ENCODE measurements at places on chromosomes 16 and 17.

- no peak for DNase-seq
Observed at GRCh38 chr17:77489893-77490255, 349.1 kb downstream of the SEC14L1 start.

DNA sequence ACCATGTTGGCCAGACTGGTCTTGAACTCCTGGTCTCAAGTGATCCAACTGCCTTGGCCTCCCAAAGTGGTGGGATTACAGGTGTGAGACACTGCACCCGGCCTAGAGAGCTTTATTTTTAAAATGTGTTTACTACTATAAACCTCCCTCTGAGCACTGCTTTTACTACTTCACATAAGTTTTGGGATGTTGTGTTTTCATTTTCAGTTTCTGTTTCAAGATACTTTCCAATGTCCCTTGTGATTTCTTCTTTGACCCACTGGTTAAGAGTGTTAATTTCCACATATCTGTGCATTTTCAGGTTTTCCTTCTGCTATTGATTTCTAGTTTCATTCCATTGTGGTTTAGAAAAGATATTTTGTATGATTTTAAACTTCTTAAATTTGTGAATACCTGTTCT is 74.4 kb downstream of the NETO2 start:
- DNase-seq: no peak

GRCh38 chr17:79696610-79696982 is 34.1 kb upstream of the ENPP7 start:
- DNase-seq: no peak

DNA sequence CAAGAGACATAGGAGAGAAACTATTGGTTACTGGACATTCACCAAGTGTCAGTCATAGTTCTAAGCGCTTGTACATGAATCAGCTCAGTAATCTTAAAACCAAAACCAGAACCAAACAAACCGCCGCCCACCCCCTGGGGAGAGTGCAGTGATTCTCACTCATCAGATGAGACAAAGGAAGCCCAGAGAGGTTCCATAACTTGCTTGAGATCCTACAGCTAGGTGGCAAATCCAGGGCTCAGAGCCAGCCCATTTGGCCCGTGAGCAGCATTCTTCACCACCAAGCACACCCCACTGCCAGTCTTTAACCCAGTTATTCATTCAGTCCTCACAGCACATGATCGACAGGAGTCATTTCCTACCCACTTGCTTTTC is 37.2 kb upstream of the RGS9 start:
- no peak for DNase-seq

DNA sequence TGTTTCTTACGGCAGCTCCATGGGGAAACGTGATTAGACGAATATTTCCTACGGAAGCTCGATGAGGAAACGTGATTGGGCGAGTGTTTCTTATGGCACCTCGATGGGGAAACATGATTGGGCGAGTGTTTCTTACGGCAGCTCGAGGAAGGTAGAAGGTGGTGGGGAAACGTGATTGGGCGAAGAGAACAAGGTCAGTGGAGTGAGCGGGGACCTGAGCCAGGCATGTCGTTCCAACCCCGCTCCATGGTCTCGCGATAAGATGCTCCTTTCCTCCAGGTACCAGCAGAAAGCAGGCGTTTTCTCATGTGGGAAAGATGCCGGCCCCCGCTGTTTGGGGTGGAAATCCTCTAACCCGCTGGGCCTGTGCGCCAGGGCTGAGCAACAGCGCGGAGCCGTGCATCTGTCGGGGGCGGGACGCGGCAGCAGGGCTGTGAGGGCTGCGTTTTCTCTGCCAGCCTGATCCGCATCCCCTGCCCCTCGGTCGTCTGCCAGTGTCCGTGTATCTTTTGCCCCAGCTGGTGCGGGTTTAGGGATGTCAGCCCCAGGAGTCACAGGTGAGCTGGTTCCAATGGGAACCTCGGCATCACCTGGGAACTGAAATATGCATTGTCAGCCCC is 25.6 kb upstream of the DOC2B start:
- no peak for DNase-seq

DNA sequence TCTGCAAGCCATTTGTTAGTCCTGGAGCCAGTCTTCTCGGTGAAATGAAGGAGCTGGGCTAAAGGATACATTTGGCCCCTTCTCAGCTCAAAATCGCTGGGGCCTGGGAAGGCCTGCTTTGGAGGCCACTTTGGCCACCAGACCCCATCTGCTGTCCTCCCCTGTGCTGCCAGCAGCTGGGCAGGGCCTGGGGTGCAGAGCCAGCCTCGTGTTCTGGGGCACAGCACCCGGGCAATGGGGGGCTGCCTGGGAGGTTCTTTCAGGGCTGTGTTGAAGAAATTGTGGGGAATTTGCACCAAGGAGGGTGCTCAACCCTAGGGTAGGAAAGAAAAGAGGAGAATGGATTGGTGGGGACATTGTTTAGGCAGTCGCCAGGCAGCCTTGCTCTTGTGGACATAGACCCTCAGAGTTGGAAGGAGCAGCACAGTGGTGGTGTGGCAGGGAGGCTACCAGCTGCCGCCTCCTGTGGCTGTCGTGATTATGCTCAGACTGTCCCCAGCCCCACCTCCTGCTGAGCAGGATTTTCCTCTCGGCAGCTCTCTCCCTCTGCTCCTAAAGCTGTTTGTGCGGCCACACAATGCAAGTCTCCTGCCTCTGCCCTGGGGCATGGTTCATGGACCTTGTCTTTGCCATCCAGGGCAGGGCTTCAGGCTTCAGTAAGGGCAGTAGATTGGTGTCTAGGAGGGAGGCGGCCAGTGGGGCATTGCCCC is 174.8 kb downstream of the NTN1 start:
- no peak for DNase-seq

- DNase-seq: no peak
Observed at GRCh38 chr16:19179546-19180490, 11.8 kb downstream of the SYT17 start.

GRCh38 chr16:23843143-23843542 is 7.4 kb downstream of the PRKCB start:
- DNase-seq: no peak

GRCh38 chr17:76873856-76874255 is 5.7 kb downstream of the MGAT5B start:
- DNase-seq: no peak

DNA sequence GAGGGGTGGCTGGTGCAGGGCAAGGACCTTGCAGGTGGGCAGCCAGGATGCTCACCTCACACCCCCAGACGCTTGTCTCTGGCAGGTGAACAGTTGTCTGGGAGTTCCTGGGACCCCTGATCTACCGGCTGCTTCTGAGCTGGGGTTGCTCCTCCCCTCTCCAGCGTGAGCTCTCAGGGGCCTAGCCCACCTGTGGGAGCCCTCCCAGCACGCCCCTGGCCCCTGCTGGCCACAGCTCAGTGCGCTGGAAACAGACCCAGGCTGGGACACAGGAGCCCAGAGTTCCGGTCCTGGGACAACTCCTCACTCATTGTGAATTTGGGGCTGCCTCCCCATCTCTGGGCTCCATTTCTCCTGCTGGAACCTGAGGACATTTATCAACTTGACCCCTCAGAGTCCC is 30.3 kb downstream of the ARHGAP23 start:
- no peak for DNase-seq

- no peak for DNase-seq
Observed at GRCh38 chr17:40909755-40910154, 24.7 kb upstream of the KRT20 start.

- DNase-seq: no peak
Observed at GRCh38 chr17:66524877-66525276, 222.5 kb downstream of the PRKCA start.

GRCh38 chr17:58587713-58588117 is 73.3 kb upstream of the MTMR4 start:
- no peak for DNase-seq

- DNase-seq: no peak
Observed at GRCh38 chr17:77602883-77603640, 355.4 kb upstream of the TNRC6C start.

GRCh38 chr16:27505297-27506236 is 44.1 kb downstream of the GTF3C1 start:
- DNase-seq: no peak

- DNase-seq: no peak
Observed at GRCh38 chr17:13862346-13862745, 207.0 kb upstream of the COX10 start.

Data from brain pericyte (primary cell).